ENCODE measurements at places on chromosomes 3 and 15. TPM values are rescaled to one million over a fixed set of nuclear protein-coding genes. Genes with fewer than 3 reads are reported as not detected.

GRCh38 chr3:87227104-87227834, at the start of gene CHMP2B:
TSS of gene CHMP2B (plus strand) at chr3:87227309. CDS start at chr3:87227523, 214 bp downstream.
- DNase-seq, result peak; percentile 94

DNA sequence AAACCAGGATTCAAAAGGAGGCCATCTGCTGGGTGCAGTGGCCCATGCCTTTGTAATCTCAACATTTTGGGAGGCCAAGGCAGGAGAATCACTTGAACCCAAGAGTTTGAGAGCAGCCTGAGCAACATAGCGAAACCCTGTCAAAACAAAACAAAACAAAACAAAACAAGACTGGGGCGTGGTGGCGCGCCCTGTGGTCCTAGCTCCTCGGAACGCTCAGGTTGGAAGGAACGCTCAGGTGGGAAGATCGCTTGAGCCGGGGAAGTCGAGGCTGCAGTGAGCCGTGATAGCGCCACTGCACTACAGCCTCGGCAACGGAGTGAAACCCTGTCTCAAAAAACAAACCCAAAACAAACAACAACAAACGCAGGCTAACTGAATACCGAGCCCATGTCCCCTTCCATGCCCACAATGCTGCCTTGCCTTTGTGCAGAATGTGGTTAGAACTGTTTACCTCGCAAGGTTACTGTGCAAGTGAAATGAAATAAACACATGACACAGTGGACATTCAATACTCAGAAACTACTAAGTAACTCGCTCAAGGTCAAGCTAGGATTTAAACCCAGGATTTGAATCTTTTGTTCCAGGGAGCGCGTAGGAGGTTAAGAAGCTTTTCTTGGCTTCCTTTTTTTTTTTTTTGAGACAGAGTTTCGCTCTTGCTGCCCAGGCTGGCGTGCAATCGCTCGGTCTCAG, 766 bp upstream of the EMC4 start:
- no peak for DNase-seq

GRCh38 chr15:77031376-77032050, 36.6 kb downstream of the PSTPIP1 start:
- DNase-seq, result peak; percentile 28

DNA sequence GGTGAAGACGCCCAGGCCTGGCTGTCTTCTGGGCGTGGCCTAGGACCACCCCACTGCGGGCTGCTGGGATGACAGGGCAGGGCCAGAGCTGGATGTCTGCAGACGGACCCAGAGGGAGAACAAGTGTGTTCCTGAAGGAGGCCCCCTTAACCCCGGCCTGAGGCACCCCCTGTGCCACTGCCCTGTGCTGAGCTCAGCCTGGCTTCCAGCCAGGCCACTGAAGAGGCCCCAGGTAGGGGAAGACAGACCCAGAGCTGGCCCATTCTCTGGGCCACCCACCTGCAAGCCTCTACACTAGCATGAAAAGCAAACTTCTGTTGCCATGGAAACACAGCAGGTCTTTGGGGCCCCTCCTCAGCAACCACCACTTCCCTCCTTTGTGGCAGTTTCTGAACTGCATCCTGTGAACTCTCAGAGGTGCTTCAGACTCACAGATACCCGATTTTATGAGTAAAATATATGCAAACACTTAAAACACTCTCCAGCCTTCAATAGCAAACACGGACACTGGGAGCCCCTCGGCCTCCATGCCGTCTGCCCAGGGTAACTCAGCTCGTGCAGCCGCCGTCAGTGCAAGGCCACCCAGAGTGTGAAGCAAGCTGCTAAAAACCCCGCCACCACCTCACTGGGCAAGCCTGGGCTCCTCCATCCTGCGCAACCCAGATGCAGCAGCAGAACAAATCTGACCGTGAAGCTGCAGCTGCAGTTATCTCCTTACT, 42.5 kb downstream of the CMTM6 start:
- peak; percentile 91 for DNase-seq

- DNase-seq, result no peak
These were observed 38.3 kb downstream of the HCN4 start for GRCh38 chr15:73330206-73331051.

GRCh38 chr15:33040496-33040895, 154.0 kb downstream of the FMN1 start:
- no peak for DNase-seq

GRCh38 chr3:15319575-15319974, 12.8 kb downstream of the SH3BP5 start:
- no peak for DNase-seq

DNA sequence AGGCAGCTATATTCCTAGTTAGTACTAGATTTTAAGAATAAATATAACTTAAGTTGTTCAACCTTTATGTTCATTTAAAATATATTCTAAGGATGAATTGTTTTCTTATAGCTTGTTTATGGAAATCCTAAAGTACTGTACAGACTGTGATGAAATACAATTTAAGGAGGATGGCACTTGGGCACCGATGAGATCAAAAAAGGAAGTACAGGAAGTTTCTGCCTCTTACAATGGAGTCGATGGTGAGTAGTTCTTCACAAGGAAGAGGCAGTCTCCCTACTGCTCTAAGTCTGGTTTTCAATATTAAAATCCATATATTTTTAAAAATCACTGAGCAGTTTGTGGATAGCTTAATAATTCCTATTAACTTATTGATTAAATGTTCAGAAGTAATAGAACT, 29.6 kb downstream of the CALML4 start:
- DNase-seq, result no peak

DNA sequence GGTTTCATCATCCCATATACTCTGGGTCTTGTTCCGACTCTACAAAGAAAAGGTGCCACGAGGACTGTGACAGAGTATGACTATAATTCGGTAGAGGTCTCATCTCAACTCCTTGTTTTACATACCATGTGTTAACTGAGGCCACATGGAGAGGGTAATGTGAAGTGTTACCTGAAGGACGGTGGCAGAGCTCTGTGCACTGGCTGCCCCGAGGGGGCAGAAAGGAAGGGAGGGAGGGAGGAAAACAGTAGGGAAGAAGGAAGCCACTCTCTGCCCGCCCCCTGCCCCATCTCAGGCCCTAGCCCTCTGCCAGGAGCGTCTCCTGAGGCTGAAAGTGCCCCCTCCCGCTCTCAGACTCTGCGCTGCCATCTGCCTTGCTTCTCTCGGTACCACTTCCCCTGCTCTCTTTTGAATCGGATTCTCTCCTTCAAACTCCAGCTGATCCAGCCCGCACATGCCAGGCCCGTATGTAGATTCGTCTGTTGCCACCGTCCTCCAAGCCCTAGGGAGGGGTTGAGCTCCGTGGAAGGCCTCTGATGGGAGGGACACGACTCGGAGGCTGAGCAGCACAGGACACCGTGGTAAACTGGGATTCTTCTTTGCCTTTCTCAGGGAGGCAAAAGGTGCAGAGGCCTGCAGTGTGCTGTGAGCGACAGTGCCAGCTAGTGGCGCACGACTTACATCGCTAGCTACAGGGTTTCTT, 70.5 kb upstream of the ATP10A start:
- DNase-seq, result peak; percentile 86

- DNase-seq, result no peak
These were observed 5.6 kb downstream of the TMEM40 start for GRCh38 chr3:12753275-12754028.

DNA sequence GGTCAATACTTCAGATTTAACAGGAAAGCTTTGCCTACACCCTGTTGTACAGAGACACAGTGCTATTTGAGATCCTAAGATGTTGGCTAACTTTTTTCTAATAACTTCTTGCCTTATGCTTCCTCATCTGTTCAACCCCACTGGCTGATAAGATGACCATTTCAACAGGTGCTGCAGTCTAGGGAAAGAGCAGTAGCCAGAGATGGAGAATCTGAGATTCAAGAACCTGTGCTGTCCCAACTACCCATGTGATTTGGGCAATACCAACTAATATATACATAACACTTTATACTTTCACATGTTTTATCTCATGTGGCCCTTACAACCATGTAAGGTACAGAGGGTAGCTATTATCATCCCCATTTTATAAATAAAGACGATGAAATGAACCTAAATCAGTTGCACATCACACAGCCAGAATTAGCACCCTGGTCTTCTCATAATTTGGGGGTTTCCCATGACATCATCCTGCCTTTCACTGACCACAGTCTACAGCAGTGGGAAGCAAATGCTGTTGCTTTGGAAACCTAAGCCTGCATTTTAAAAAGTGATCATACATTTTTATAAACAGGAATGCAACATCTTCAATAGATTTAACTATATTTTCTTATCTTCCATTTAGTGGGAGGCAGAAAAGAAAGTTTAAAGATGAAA, 9.7 kb downstream of the TTC23 start:
- DNase-seq, result no peak

The FEZF2 gene
- 0.11 TPM for total RNA-seq

The WNT5A gene
- total RNA-seq, result 1.3 TPM

The WNT7A gene
- not detected for total RNA-seq

The GOLGA8S gene
- 0.07 TPM for total RNA-seq

The LHFPL4 gene
- total RNA-seq, result 19.2 TPM

The PEX5L gene
- 1.4 TPM for total RNA-seq
